Activated CD8-positive, alpha-beta T cell treated with anti-CD3 and anti-CD28 coated beads, Interleukin-2, amount 10 ng/mL, durations not matched to agents 7 days and 5 days (primary cell): ENCODE measurements at places on chromosomes 7 and 10. TPM values are rescaled to one million over a fixed set of nuclear protein-coding genes. Genes with fewer than 3 reads are reported as not detected.

Gene LBX1
- not detected for total RNA-seq

DNA sequence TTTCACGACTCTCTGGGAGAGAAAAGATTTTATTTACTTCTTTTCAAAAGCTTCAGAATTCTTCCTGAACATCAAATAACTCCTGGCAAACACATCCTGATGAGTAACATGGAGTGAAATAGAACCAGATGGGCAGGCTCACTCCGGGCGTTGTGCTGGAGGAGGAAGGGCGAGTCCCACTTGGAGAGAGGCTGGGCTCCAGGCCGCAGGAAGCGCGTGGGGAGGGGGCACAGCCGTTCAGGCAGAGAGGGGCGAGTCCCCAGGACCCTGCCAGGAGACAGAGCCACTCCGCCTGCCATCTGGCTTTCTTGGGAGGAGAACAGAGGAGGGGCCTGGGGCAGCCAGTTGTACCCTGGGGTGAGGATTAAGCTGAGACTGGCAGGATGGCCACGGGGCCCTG lies 265.9 kb upstream of the ZMIZ1 start:
- H3K4me1 ChIP-seq, result no peaks in the 10 kb centered on the region
- no peaks in the 10 kb centered on the region for H3K36me3 ChIP-seq
- no peak for DNase-seq
- no peak overlapping the region for H3K4me3 ChIP-seq

Gene SPDYE6
- total RNA-seq, result not detected

- H3K4me3 ChIP-seq, result no peak overlapping the region
- H3K27ac ChIP-seq, result no peak overlapping the region
- no peaks in the 10 kb centered on the region for H3K36me3 ChIP-seq
Measured at GRCh38 chr10:113053091-113053490, 103.0 kb downstream of the TCF7L2 start.

DNA sequence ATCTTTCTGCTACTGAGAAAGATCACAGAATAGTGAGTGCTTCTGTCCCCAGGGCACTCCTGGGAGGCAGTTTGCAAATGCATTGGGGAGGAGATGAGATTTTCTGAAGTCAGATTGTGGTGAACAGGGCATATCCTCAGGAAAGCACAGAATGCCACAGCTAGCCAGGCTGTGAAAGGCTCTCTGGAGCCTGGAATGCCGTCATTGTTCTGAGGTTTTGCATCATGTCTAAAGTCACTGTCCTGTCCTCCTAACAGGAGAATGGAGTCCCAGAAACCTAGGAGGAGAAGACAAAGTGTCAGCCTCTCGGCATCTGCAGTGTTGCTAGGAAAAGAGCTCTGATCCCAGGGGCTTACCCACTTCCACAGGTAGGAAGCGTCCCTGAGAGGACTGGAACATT lies 69.2 kb upstream of the IGFBP3 start:
- H3K4me1 ChIP-seq, result no peaks in the 10 kb centered on the region
- H3K27ac ChIP-seq, result no peak overlapping the region
- no peak for DNase-seq
- no peaks in the 10 kb centered on the region for H3K36me3 ChIP-seq
- no peak overlapping the region for H3K4me3 ChIP-seq
- no peaks in the 10 kb centered on the region for H3K27me3 ChIP-seq

- DNase-seq, result no peak
- H3K4me1 ChIP-seq, result no peaks in the 10 kb centered on the region
- H3K36me3 ChIP-seq, result no peaks in the 10 kb centered on the region
Measured at GRCh38 chr7:14275356-14275755, 285.9 kb upstream of the ETV1 start.

- H3K27me3 ChIP-seq, result no peaks in the 10 kb centered on the region
- H3K27ac ChIP-seq, result no peak overlapping the region
Measured at GRCh38 chr7:157949711-157950110, 612.9 kb downstream of the DNAJB6 start.

DNA sequence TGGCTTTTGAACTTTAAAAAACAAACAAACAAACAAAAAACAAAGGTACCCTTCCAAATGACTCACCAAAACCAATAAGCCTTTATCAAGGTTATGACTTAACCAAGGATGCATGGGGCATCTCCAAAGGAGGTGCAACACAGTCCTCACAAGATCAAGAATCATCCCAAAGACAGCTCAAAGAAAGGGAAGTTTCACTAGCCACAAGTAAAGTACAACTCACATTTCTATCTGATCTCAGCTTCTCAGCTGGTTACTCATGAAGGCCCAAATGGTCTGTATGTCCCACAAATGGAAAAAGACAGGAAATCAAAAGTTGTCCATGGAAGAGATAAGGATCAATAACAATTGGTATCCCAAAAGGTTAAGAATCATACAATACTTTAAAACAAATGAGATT lies 6.0 kb upstream of the MKLN1 start:
- DNase-seq, result no peak
- H3K4me3 ChIP-seq, result no peak overlapping the region
- no peak overlapping the region for H3K27ac ChIP-seq
- H3K27me3 ChIP-seq, result no peaks in the 10 kb centered on the region

Gene DNMBP
- 4.1 TPM for total RNA-seq

DNA sequence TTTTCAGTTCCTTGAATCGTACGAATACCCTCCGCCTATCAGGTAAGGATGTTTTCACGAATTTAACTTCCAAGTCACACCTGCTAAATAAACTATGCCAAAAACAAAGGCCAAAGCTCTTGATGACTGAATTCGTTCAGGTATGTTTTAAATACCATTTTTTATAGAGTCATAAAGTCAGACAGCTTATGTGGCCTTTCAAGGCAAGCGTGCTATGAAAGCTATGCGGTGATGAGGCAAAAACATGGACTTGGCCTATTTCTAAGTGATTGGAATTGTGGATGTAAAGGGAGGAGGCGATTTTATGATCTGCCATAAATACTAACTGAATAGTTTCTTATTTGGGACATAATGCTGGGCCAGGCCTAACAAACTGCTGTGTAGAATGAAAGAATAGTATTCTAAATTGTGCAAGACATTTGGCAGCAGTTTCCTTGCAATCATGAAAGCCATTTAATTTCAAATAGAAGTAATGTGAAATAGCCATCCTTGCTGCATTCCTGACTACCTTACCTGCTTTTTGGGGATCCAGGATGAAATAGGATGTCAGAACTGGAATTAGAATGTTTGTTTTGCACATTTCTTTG lies 14.0 kb downstream of the SLC39A12 start:
- H3K36me3 ChIP-seq, result no peaks in the 10 kb centered on the region
- no peaks in the 10 kb centered on the region for H3K4me1 ChIP-seq
- no peak overlapping the region for H3K27ac ChIP-seq
- H3K4me3 ChIP-seq, result no peak overlapping the region
- H3K27me3 ChIP-seq, result no peaks in the 10 kb centered on the region

Gene GPR85
- not detected for total RNA-seq

Gene PRKG1
- not detected for total RNA-seq

- H3K4me3 ChIP-seq, result no peak overlapping the region
- DNase-seq, result no peak
- H3K27ac ChIP-seq, result no peak overlapping the region
- H3K4me1 ChIP-seq, result no peaks in the 10 kb centered on the region
- H3K27me3 ChIP-seq, result peaks cover 13% of the 10 kb centered on the region
Measured at GRCh38 chr10:404346-404745, 269.1 kb downstream of the ZMYND11 start.

DNA sequence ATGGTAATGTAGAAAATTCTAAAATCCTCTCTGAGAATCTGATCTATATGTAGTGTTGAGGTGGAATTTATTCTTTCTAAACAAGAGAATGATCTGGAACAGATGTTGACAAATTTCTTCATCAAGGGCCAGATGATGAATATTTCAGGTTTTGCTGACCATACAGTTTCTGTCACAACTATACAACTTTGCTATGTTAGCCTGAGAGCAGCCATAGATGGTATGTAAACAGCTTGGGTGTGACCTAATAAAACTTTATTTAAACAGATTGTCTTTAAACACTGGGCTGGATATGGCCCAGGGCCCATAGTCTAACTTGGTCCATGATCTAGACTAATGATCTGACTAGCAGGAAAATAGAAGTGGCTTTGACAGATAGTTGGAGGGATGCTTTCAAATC lies 213.6 kb upstream of the CELF2 start:
- H3K27me3 ChIP-seq, result peaks cover 4% of the 10 kb centered on the region
- H3K36me3 ChIP-seq, result no peaks in the 10 kb centered on the region
- H3K4me1 ChIP-seq, result no peaks in the 10 kb centered on the region
- H3K4me3 ChIP-seq, result no peak overlapping the region
- no peak overlapping the region for H3K27ac ChIP-seq
- no peak for DNase-seq

- no peaks in the 10 kb centered on the region for H3K36me3 ChIP-seq
- peaks cover 34% of the 10 kb centered on the region for H3K27me3 ChIP-seq
- H3K27ac ChIP-seq, result no peak overlapping the region
- peaks cover 21% of the 10 kb centered on the region for H3K4me1 ChIP-seq
Measured at GRCh38 chr7:6252341-6252746, 20.1 kb downstream of the CYTH3 start.

Gene CFAP46
- total RNA-seq, result not detected

Gene GJD4
- total RNA-seq, result not detected

Gene IGF2BP3
- 0.55 TPM for total RNA-seq

GRCh38 chr7:107754642-107755041 lies 10.7 kb downstream of the CBLL1 start:
- H3K27ac ChIP-seq, result no peak overlapping the region
- H3K27me3 ChIP-seq, result no peaks in the 10 kb centered on the region
- no peak for DNase-seq

DNA sequence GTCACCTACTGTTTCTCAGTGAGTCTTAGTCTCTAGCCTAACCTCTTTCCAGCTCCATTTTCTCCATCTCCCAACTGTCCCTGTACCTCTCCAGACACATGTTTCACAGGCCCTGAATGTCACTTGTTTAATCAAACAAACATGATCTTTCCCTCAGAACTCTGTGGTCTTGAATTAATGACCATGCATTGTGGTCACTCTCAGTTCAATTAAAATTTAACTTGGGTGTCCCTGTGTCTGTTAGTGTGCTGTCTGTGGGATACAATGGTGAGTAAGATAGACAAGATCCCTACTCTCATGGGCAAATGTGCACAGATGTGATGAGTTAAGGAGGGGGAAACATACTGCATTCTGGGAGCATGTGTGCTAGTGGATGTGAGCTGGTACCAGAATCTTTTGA lies 65.0 kb downstream of the RBM33 start:
- peaks cover 43% of the 10 kb centered on the region for H3K36me3 ChIP-seq
- no peaks in the 10 kb centered on the region for H3K27me3 ChIP-seq

- H3K27me3 ChIP-seq, result peaks cover 15% of the 10 kb centered on the region
- DNase-seq, result no peak
- peaks cover 11% of the 10 kb centered on the region for H3K4me1 ChIP-seq
- no peak overlapping the region for H3K4me3 ChIP-seq
- H3K36me3 ChIP-seq, result no peaks in the 10 kb centered on the region
- H3K27ac ChIP-seq, result no peak overlapping the region
Measured at GRCh38 chr7:28483112-28483511, 70.8 kb downstream of the CREB5 start.

- H3K36me3 ChIP-seq, result peaks cover 12% of the 10 kb centered on the region
- H3K27ac ChIP-seq, result no peak overlapping the region
- H3K4me1 ChIP-seq, result peaks cover 31% of the 10 kb centered on the region
- no peak for DNase-seq
Measured at GRCh38 chr10:75034714-75035258, 76.7 kb upstream of the SAMD8 start.

DNA sequence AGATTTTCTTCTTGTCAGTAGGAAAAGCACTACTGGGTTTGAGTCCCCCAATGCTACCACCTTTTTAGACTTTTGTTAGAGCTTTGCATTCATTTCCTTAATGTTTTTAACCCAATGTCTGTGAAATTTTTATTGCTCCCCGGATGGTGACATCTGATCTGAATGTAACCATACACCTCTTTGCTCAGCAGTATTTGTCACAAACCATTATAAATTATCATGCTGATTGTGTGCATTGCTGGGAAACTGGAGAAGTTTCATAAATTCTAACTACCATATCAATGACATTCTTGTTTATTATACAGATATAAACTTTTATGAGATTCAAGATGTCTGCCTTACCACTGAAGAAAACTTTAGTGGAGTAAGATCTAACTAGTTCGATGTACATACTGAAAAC lies 8.5 kb downstream of the NRP1 start:
- no peaks in the 10 kb centered on the region for H3K36me3 ChIP-seq
- DNase-seq, result no peak
- peaks cover 6% of the 10 kb centered on the region for H3K4me1 ChIP-seq

Gene OR6B1
- total RNA-seq, result not detected

Gene IL15RA
- 18.1 TPM for total RNA-seq

Gene TRPV5
- not detected for total RNA-seq

DNA sequence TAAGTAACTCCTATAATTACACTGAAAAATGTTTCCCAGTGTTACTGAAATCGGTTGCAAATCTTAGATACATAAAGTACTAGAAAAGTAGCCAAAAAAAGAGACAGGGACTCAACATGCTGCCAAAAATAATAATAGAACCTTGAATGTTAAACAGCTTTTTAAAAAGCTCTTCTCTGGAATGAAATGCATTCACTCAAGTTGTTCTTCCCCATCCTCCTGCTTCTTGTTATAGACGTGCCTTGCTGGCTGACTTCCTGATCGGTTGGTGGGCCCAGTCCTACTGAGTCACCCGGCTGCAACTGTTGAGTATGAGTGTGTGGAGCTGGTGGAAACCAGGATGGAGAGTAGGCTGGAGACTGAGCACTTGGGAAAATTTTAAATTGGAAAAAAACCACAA lies 30.6 kb upstream of the RAPGEF5 start:
- H3K4me3 ChIP-seq, result no peak overlapping the region
- no peak for DNase-seq
- H3K27me3 ChIP-seq, result peaks cover 10% of the 10 kb centered on the region
- H3K36me3 ChIP-seq, result no peaks in the 10 kb centered on the region
- H3K4me1 ChIP-seq, result peaks cover 6% of the 10 kb centered on the region

Gene FOXP2
- total RNA-seq, result not detected

Gene LAMB1
- total RNA-seq, result not detected

- peak within 1 kb of the TSS; percentile 77 for H3K4me3 ChIP-seq
- H3K27me3 ChIP-seq, result peaks cover 39% of the 10 kb centered on the region
- H3K27ac ChIP-seq, result peak within 1 kb of the TSS; percentile 67
- DNase-seq, result peak; percentile 88
Measured at GRCh38 chr10:4825868-4826791, at the start of gene AKR1E2. TSS of gene AKR1E2 (plus strand) at chr10:4826207. CDS start at chr10:4826325, 118 bp downstream.

Gene CHN2
- 9.2 TPM for total RNA-seq

DNA sequence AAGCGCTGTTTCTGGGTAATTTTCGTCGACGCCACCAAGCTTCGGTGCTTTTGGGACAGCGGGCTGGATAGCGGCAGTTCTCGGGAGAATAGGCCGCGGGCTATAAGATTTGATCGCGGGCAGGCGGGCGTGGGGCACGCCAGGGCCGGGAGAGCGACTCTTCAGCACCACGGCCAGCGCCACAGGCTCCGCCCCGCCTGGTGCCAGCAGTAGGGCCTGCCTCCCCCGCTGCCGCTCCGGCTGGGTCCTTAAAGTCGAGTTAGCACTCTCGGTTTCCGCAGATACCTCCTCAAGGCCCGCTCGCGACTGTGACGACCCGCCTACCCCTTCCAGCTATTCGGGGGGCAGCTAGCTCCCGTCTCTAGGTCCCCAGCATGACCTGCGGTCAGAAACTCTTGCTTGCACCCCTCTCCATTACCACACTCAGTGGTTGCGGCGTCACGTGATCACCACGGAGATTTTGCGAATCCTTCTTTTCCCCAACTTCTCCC lies 9.4 kb downstream of the NXPH1 start:
- peak; percentile 78 for DNase-seq
- H3K4me1 ChIP-seq, result peaks cover 10% of the 10 kb centered on the region
- no peak overlapping the region for H3K27ac ChIP-seq
- peaks cover 6% of the 10 kb centered on the region for H3K36me3 ChIP-seq
- peaks cover 53% of the 10 kb centered on the region for H3K27me3 ChIP-seq
